ENCODE measurements at places on chromosomes 3 and 15.

DNA sequence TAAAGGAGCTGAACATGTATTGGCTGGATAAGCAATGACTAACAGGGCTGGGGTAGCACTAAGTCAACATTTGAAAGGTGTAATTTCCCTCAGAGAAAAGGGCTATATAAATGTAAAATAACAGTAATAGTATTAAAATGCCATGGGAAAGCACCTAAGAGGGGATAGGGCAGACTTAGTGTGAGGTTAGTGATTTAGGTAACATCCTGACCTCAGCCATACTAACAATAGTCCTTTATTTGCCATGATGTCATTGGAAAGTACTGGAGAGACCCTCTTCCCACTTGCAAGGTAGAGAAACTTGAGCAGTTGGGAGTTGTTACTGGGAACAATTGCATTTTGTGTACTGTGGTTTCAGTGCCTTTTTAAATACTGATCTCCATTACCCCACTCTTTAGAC lies 103.4 kb downstream of the LSAMP start:
- DNase-seq, result no peak

GRCh38 chr15:98703126-98703685 lies 54.9 kb downstream of the IGF1R start:
- DNase-seq, result no peak

GRCh38 chr15:66089509-66089908 lies 164.0 kb downstream of the MEGF11 start:
- no peak for DNase-seq

DNA sequence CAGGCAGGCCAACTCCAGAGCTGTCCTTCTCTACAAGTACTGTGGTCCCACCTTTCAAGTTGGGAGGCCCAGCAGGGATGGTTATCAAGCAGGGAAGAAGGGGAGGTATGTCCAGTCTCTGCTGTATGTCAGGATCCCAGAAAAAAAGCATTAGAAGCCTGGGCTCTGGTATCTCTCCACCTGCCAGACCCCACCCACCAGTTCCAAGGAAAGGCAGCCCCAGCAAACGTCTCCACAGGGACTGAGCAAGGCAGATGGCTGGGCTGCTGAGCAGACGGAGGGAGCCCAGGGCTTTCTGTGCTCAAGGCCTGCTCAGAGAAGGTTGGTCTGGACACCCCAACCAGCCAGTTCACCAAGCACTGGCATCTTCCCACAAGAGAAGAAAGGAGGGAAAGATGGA lies 287.8 kb downstream of the XXYLT1 start:
- no peak for DNase-seq

DNA sequence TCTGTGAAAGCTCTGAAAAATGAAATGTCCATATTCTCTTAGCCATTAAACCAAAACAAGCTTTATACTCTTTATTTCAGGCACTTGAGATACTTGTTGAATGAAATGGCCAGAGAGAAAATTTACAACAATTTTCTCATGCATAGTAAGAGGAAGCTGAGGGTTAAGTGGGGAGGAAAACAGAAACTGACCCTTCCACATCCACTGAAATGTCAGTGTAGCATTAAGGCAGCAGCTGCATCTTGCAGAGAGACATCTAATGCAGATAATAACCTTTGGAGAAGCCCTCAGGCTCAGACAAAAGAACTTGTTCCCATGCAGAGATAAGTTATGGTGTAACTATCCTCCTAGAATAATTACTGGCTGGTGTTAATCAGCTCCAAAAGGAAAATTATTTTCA lies 34.0 kb downstream of the ZDHHC23 start:
- no peak for DNase-seq

DNA sequence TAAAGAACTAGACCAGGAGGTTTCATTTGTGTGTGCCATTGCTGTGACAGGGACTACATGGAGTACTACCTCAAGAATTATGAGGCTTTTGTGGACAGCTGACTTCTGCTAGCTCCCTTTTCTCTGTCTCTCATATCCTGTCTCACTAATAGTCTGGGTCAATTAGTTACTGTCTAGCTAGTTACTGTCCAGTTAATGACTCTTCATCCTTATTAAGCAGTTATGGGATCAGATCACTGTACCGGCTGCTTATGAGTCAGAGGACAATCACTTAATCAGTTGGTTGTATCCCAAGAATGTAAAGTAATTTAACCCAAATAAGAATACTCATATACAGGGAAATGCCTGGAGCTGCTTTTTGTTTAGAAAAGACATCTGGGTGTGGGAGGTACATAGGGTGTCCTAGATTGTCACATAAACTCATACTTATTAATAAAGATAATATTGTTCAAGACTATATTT lies 158.0 kb downstream of the CDIN1 start:
- no peak for DNase-seq

DNA sequence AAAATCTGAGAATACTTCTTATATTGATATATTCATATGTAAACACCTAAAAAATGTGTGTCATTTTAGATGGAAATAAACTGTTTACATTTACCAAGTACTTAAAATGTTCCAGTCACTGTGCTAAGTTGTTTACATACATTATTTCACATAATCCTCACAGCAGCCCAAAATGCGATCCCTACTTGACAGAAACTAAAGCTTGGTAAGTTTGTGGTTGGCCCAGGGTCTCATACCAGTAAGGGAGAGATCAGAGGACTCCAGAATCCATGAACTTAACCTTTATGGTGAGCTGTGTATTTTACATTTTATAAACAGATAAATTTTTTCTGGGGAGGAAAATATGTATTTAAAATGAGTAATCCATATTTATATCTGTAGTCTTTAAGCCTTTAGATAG lies 51.2 kb downstream of the SLC25A26 start:
- DNase-seq, result no peak

DNA sequence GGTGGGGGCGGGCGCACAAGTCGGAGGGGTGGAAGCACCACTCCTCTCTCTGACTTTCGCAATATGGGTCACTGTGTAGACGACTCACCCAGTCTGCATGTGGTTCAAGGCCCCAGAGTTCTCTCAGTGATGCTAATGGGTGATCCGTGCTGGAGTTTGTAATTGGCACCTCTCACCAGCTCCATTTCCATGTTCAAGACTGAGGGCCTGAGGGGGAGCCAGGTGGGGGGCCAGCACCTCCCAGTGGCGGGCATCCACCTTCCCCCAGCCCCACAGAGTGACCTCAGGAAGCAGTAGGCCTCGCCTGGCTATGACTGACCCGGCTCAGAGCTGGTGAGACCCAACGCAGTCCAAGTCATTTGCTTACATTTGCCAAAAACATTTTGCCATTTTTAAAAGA lies 230.0 kb upstream of the ST8SIA2 start:
- DNase-seq, result no peak

DNA sequence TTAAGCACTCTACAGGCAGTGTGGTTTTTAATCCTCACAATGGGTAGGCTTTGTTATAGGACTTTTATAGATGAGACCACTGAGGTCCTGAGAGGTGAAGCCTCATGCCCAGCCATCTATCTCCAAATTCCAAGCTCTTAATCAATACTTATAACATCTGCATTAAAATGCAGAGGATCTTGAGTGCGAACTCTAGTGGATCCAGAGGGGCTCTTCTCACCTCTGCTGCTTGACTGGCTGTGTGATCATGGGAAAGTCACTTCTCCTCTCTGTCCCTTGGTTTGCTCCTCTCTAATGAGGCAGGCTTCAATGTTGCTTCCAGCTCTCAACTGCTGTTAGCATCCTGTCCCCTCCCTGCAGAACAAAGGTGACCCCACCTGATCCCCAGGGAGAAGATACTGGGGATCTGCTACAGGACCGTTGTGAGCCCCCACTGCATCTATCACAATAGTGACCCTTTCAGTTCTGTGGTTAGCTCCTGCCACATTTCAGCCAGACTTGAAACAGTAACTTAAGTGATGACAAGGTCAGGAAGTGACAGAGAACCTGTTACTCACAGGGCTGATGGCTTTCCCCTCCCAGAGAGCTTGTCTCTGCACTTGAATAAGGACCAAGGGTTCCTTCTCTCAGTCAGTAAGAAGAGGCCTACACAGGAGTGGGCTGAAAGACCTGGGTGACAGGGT lies 1.3 kb downstream of the SLC27A2 start:
- DNase-seq, result no peak

- no peak for DNase-seq
These were observed 316.2 kb downstream of the IL5RA start for GRCh38 chr3:2793987-2794386.

GRCh38 chr3:46845397-46845859 lies 17.8 kb downstream of the MYL3 start:
- no peak for DNase-seq

DNA sequence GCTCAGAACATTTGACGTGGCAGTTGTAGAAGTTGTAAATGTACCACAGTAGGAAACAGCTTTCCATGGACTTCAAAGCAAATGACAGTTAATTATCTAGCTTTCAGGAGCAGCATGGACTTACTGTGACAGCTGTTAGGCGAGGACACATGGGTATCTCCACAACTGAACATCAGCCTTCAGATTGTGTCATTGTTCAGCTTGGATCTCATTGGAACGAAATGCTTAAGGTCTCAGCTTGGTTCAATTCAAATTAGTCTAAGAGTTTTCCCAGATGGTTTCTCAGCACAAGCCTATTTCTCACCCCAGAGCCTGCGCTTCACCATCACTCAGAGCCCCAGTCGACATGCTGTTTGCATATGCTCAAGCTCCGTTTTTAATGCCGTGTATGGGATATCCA lies 21.1 kb upstream of the GYG1 start:
- no peak for DNase-seq

GRCh38 chr3:50297384-50297775 lies 1.8 kb downstream of the HYAL3 start:
- no peak for DNase-seq

DNA sequence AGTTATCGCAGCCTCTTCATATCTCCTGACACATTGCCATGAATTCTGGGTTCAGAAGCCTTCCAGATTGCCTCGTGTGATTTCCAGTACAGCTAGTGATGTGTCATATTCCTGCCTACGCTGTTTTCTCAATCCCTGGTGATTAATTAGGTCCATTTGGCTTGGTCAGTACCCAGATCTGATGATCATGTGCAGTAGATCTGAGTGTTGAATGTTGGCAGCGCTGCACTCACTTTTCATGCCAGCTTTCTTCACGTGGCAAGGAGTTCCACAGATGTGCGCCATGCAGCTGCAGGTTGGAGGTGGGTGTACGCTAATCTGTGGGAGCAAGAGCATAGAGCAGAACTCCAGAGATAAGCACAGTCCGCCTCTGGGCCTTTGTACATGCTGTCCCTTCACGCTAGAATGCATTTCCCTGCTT lies 86.9 kb upstream of the COL6A5 start:
- DNase-seq, result no peak

GRCh38 chr3:26963361-26963743 lies 340.8 kb downstream of the LRRC3B start:
- no peak for DNase-seq

DNA sequence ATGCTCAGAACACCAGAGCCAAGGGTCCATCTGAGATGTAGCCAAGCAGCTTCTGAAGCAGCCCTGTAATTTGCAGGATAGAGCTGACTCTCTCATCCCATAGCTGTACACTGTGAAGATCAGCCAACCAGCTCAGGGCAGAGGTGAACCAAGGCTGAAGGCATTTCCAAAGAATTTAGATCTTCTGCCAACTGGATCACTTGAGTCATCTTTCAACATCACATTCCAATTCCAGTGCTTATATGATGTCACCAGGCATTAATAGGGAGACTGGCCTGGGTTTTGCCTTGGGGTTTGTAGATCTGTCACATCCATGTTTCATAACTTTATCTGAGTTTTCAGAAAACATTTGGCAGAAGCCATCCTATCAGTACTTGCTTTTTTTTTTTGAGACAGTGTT lies 98.2 kb downstream of the NR2F2 start:
- DNase-seq, result no peak

- no peak for DNase-seq
These were observed 293.9 kb upstream of the PROK2 start for GRCh38 chr3:72078676-72079368.

DNA sequence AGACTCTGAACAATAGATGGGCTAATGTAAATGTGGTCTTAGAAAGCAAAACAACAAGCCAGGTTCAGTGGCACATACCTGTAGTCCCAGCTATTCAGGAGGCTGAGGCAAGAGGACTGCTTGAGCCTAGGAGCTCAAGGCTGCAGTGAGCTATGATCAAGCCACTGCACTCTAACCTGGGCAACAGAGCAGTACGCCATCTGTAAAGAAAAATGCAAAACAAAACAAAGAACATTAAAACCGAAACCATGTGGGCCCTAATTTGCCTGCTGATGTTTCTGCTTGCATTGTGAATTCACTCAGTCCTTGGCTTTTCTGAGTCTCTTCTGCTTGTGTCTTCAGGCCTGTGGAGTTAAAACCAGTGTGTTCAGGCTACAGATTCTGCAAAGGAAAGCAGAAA lies 56.7 kb downstream of the CCNL1 start:
- DNase-seq, result no peak

DNA sequence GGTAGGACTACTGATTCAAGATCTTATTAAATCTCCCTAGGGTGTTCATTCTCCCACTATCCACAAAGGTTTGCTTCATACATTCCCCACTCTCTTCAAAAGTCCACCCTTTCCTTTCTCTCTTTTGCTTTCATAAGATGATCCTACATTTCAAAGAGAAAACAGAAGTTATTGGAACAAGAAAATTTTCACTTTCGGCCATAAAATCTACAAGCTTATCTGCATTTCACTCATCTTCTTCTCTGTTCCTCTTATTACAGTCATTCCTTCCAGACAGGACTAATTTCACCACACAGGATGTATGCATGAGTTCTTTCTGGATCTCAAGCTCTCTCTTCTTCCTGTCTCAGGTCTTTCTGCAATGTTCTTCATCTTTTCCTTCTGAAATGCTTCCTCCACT lies 238.7 kb downstream of the ISL2 start:
- DNase-seq, result no peak

GRCh38 chr3:56157693-56158362 lies 310.4 kb downstream of the ERC2 start:
- DNase-seq, result no peak

DNA sequence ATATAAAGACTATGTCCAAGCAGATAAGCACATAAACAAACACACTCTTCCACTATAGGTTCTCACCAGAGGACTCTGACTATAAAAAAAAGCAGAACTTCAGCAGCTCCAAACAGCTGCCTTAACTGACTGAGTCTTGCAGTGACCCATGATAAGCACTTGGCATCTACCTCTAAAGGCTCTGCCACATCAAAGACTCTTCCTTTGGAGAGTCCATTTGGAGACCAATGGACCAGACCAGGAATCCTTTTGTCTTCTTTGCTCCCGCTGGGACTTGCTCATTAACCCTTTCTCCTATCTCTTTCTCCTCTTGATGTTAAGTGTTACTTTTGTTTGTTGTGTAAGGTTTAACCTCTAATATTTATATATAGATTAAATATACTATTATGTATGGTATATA lies 424.1 kb downstream of the RSL24D1 start:
- DNase-seq, result no peak

- DNase-seq, result no peak
These were observed 32.6 kb downstream of the TLE3 start for GRCh38 chr15:70065006-70065722.

- no peak for DNase-seq
These were observed 27.2 kb upstream of the GBE1 start for GRCh38 chr3:81788610-81789009.

- DNase-seq, result no peak
These were observed 3.2 kb upstream of the BLOC1S6 start for GRCh38 chr15:45583731-45584639.
